ENCODE measurements at places on chromosomes 5 and 9. TPM values are rescaled to one million over a fixed set of nuclear protein-coding genes. Genes with fewer than 3 reads are reported as not detected.

- no peak for DNase-seq
Observed at GRCh38 chr5:8366266-8366665, 497.3 kb downstream of the MTRR start.

DNA sequence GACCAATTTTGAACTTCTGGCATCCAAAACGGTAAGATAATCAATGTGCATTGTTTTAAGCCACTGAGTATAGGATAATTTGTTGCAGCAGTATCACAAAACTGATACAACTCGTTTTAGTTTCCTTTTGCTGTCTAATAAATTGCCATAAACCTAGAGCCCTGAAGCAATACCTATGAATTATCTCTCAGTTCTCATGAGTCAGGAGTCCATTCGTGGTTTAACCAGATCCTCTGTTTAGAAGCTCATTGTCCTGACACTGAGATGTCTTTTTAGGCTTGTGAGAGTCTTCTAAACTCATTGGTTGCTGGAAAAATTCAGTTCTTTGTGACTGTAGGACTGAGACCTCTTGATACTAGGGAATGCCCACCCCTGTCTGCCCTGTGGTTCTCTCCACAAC, 262.9 kb downstream of the SEMA5A start:
- DNase-seq: no peak

GRCh38 chr5:87311405-87312279, 44.0 kb downstream of the RASA1 start:
- DNase-seq: no peak

DNA sequence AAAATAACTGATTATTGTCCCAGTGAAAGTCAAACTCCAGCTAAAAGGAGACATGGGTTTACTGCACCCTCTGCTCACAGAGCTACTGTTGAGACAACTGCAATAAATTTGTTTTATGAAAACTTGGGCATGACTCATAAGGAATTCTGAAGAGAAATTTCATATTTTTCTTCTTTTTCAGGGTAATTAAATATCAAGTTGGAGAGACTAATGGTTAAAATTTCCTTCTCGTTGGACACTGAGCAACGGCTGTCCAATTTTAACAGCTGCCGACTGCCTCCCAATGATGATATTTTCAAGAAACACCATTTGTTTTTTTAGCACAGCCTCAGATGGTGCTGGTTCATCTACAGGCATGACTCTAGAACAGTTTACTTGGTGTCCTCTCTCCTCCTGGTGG, 259.2 kb upstream of the RGMB start:
- DNase-seq: no peak

GRCh38 chr9:134455934-134456755, 129.9 kb downstream of the RXRA start:
- peak; percentile 81 for DNase-seq

GRCh38 chr5:129652349-129653056, 95.4 kb upstream of the MINAR2 start:
- DNase-seq: no peak

Gene CRAT
- polyA plus RNA-seq: 37.4 TPM

DNA sequence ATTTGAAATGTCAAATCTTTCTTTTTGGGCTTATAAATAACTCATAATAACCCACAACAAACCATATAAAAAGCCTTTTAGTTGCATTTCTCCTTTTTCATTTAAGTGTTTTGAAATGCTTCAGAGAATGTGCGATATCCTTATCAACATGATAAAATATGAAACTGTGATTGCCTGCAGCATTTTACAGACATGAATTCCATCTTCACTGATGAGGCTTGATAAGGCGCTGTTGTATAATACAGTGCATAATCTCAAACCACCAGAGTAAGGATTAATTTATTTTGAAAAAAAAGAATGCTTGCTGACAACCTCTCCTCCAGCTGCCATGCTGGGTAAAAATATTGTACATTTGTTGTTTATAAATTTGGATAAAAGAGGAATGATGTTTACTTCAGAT, 216.8 kb downstream of the PBX3 start:
- no peak for DNase-seq

Gene ZNF608
- 80.4 TPM for polyA plus RNA-seq

Gene OGN
- polyA plus RNA-seq: 33.1 TPM

Gene RANBP3L
- 5.9 TPM for polyA plus RNA-seq

DNA sequence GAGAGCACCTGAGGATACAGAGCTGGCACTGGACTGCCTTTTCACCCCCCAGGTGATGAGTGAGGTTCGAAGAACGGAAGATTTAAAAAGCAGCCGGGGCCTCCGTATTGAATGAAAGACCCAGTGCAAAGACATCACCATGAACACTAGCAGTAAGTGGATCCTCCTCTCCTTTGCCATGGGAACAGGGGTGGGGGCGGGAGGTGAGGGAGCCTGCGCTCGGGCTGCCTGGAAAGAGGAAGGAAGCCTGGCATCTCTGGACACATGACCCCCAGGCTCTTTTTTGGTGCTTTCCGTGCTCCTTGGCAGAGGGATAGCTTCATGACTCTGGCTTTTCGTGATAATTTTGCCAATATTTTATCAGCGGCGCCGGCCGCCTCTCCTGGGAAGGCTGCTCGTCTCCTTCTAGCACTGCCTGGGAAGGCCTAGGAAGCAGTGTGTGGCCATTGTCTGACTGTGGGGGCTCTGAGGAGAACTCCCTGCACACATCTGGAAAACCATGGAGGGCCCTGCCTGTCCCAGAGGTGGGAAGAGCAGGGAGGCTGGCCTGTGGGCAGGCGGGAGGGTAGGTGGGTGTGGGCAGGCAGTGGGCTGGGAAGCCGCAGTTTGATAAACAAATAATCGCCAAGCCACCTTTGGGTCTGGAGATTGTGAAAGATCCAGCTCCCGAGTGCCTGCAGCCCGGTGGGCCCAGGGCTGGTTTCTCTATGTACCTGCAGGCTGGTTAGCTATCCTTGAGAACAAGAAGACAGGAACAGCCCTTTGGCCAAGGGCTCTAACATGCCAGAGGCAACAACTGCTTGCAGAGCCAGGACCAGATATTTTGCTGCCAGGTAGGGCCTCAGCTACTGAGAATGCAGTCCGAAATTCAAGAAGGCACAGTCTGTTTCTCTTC, 911 bp downstream of the ABLIM3 start:
- no peak for DNase-seq

- DNase-seq: no peak
Observed at GRCh38 chr5:40360685-40361084, 319.0 kb upstream of the PTGER4 start.

GRCh38 chr9:70112981-70113380, 69.3 kb downstream of the MAMDC2 start:
- DNase-seq: no peak

- no peak for DNase-seq
Observed at GRCh38 chr5:80659106-80659505, 4.3 kb upstream of the DHFR start.

DNA sequence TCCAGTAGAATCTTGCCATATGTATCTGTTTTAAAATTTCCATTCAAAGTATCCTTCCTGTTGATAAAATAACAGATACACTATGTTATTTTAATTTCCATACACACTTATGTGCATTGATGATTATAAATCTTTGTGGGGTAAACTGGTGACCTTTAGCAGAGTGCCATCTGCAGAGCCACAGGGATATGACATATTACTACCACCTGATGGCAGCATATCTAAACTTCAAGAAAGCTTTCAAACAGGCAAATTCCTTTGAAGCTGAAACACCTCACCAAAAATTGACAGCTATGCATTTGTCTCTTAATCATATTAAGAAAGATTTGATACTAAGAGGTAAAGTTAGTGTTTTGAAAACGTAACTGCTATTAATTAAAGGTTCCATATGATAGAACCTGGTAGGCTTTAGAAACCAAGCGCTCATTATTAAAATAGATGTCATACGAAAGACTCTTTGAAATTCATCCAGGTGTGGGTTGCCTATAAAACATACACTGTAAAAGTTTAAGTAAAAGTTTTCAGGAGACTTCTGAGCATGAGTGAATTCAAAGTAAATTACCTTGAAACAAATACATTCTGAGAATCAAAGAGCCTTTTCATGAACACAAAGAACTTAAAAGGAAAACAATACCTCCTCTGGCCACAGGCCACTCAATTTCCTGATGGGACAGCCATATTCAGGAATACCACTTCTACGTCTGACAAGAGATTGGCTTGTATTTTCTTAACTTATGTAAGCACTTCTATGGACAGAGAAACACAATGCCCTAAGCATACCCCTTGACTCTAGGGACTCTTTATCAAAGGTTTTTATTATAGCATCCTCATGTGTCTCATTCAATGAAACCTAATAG, 93.3 kb downstream of the KIAA0825 start:
- DNase-seq: peak; percentile 9

DNA sequence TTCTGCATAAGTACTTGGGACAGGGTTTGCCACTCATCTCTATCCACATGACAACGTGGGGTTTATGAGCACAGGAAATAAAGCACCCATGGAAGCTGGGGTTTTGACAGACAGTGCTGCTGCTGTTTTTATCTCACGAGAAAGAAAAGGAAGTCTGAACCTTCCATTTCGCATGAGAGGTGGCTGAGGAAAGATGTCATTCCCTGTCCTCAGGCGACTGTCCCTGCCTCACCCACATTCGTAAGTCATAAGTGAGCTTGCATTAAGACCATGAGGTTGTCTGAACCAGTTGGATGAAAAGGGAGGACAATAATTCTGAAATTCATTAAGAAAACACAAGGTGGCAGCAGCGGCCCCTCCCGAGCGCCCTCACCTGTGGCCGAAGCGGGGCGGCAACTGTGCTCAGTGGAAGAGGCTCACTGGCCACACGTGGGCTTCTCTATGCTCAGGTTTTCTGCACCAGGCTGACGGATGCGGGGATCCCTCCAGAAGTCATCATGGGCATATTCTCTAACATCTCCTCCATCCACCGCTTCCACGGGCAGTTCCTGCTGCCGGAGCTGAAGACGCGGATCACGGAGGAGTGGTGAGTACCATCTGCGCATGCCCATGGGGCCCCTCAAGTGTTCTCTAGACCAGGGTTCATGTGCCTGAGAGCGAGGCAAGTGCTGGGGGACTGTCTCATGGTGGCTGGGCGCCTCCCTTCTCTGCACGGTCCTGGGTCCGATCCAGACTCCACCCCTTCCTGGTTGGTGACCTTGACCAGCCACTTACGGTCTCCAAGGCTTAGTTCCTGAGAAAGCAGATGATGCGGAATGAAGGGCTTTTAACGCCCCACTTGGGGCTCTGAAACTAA, 54.7 kb upstream of the SUSD3 start:
- peak; percentile 31 for DNase-seq

DNA sequence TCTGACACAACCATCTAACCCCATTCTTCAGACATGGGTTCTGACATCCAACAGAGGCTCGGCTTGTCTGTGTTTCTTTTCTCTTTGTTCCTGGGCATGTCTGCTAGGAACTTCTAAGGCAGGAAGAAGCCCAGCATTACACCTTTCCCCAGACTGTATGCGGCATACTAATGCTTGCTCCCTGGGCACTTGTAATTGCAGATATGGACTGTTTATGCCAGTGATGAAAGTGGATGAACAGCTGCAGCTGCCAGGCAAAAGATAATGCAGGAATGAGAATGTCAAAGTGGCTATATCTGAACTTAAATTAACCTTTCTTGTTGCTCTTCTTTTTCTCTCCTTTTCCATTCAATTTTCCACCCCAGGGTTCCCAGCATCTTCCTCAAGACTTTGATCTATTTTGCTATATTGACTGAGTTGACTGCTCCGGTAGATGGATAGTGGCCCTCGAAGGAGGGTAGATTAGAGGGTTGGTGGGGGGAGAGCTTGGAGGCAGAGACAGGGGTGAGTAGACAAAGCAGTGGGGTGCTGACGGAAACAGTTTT, 344.4 kb downstream of the MAN2A1 start:
- DNase-seq: no peak

Gene INSL6
- 0.53 TPM for polyA plus RNA-seq

GRCh38 chr5:8576178-8576577, 707.2 kb downstream of the MTRR start:
- no peak for DNase-seq

GRCh38 chr5:152259702-152260101, 145.4 kb downstream of the NMUR2 start:
- DNase-seq: no peak

- no peak for DNase-seq
Observed at GRCh38 chr9:135729480-135729879, 27.5 kb downstream of the KCNT1 start.

DNA sequence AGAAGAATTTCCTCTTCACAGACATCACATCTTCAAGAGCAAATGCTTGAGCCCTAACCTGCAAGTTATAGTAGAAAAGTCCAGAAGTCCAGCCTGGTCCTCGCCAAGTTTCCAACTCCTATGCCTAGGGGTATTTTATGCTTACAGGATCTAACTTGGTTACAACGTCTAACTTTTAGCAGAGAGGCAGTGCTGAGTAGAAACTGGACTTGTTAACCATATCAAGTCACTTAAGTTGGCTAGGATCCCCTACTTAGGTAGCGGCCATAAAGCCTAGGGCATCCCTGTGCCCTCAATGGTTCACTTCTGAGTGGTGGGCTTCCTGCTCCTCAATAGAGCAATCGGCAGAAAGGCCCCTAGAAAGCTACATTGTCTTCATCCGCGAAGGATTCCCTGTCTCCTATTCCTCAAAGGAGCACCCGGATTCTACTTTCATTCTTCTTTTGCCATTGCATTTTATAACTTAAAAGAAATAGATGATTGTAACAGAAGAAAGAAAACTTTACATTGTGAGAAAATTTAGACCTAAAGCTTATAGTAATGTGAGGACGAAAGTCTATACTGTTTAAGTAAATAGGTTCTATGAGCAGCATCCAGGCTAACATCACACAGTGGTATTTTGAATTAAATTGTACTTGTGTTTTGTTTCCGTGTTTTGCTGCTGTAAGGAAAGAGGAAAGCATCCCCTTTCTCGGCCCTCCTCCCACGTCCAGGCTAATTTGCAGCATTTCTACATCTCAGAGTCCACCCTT, 1.3 kb upstream of the MTAP start:
- no peak for DNase-seq

Gene SNCAIP
- 22.8 TPM for polyA plus RNA-seq

DNA sequence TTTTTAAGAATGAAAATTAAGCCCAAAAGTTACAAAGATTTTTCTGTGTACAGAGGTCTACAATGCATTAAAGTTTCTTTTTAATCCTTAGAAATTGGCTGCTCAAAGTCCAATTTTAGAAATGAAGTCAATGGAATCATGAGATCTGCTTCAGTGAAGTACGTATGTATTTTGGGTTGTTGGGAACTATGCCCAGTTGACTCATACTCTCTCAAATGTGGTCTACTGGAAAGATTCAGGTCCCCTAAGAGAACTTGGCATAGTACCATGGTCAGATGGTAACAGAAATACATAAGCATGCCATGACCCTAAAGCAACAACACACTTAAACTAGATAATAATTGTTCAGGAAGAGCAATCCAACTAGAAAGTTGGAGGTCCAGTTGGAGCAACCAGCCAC, 23.0 kb downstream of the FBLL1 start:
- DNase-seq: no peak

Gene STING1
- polyA plus RNA-seq: 29.7 TPM

Gene MAMDC2
- polyA plus RNA-seq: 7.3 TPM

Gene LAMC3
- 28.5 TPM for polyA plus RNA-seq

DNA sequence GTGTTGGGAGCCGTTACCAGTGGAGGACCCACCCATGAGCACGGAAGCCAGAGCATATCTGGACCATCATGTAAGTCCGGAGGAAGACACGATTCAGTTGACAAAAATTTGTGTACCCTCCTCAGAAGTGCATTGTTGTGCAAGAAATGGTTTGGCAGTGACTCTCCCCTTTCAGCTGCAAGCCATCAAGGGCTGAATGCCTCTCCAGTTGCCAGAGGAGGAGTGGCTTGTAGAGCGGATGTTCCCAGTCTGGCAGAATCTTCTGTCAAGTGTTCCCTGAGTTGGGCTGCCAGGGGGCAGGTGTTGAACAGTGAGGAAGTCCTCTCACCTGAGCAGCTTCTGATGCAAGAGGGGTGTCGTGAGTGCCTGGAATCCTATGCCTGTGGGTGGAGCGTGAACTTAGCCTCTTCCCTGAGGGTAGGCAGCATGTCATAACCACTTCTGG, 27.6 kb upstream of the CDKN2AIPNL start:
- DNase-seq: no peak

- DNase-seq: no peak
Observed at GRCh38 chr9:122095010-122095767, 2.1 kb upstream of the TTLL11 start.
